Kidney (tissue), 22 donors: ENCODE measurements at places on chromosomes 7 and 10. TPM values are rescaled to one million over a fixed set of nuclear protein-coding genes. Genes with fewer than 3 reads are reported as not detected.

OR2A1 gene
- not detected for total RNA-seq

- no peaks in the 10 kb centered on the region for H3K27me3 ChIP-seq
- H3K36me3 ChIP-seq = peaks cover 11% of the 10 kb centered on the region
- H3K4me1 ChIP-seq = no peaks in the 10 kb centered on the region
- no peak overlapping the region for H3K27ac ChIP-seq
These were observed 26.4 kb downstream of the SLC35B4 start for GRCh38 chr7:134290286-134290685.

DNA sequence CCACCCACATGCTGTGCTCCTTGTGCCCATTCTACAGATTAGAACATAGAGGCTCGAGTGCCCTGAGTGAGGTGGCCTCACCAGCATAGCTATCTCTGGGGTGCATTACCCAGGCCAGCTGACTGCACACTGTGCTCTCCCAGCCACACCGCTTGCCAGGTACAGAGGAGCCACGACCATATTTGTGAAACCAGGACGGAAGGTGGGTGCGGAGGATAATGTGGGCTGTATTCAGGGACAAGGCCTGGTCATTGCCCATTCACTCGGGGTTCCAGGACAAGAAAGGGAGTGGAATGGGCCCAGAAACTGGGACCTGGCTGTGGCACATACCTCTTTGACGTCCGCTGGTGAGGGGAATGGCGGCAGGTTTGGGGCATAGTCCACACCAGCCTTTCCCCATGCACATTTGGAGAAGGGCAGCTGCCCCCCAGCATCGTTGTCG lies 236.0 kb downstream of the TNS3 start:
- H3K4me1 ChIP-seq = no peaks in the 10 kb centered on the region
- no peak for DNase-seq
- H3K4me3 ChIP-seq = no peak overlapping the region

DNA sequence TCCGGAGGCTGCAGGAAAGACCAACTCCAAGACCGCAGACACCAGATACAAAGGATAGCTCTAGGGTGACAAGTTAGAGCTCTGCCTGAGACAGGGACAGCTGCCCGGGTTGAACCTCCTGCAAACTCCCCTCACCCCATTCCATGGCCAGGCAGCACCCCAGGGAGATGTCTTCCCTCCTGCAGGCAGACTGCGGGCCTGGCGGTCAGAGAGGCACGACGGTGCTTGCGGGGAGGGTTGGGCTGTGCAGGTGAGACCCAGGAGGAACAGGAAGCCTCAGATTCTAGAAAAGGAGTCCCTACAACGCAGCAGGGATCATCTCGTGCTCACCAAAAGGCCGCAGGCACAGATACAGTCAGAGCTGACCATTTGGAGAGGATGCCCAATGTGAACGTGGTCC lies 34.6 kb downstream of the CARD11 start:
- no peak overlapping the region for H3K27ac ChIP-seq
- no peak overlapping the region for H3K4me3 ChIP-seq
- no peaks in the 10 kb centered on the region for H3K4me1 ChIP-seq
- no peaks in the 10 kb centered on the region for H3K36me3 ChIP-seq
- DNase-seq = no peak

- H3K4me3 ChIP-seq = no peak overlapping the region
- H3K36me3 ChIP-seq = no peaks in the 10 kb centered on the region
- no peaks in the 10 kb centered on the region for H3K4me1 ChIP-seq
- DNase-seq = no peak
These were observed 14.7 kb upstream of the ADAM12 start for GRCh38 chr10:126402721-126403695.

- H3K27me3 ChIP-seq = no peaks in the 10 kb centered on the region
- H3K4me1 ChIP-seq = peaks cover 37% of the 10 kb centered on the region
- no peaks in the 10 kb centered on the region for H3K36me3 ChIP-seq
- no peak overlapping the region for H3K4me3 ChIP-seq
These were observed 109.1 kb upstream of the PPIF start for GRCh38 chr10:79238158-79238520.

GRCh38 chr10:106957823-106958588 lies 206.5 kb downstream of the SORCS1 start:
- H3K27me3 ChIP-seq = no peaks in the 10 kb centered on the region
- peaks cover 20% of the 10 kb centered on the region for H3K4me1 ChIP-seq
- H3K27ac ChIP-seq = peak overlapping the region; percentile 75
- H3K4me3 ChIP-seq = peak overlapping the region; percentile 30
- no peaks in the 10 kb centered on the region for H3K36me3 ChIP-seq

DNA sequence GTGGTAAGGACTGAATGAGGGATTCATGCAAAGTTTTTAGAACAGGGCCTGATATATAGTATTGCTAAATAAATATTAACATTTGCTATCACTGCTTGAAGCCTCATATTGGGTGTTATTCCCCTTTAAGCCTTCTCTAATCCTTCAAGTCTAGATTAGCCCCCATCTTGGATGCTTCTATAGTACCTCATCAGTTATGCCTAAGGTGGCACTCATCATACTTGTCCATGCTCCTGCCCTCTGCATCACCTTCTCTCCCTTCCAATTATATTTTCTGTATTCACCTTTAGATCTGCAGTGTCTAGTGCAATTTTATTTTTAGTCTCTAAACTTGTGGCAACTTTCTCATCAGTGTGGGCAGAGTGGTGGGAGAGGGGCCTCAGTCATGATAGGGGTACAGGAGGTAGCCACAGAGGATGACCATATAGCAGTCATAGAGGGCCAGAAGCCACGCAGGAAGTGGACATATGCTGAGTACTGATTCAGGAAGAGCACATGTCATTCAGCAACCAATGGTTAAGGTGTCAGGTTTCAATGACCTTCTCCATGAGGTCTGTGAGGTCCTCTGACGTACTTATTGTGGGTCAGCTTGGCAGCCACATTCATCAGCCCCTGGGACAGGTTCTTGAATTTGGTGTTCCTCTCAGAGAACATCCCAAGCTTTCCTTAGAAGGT lies 2.5 kb downstream of the ENTPD1 start:
- H3K27ac ChIP-seq = no peak overlapping the region
- no peak for DNase-seq
- H3K36me3 ChIP-seq = no peaks in the 10 kb centered on the region
- H3K4me3 ChIP-seq = no peak overlapping the region
- no peaks in the 10 kb centered on the region for H3K27me3 ChIP-seq
- H3K4me1 ChIP-seq = no peaks in the 10 kb centered on the region

DNA sequence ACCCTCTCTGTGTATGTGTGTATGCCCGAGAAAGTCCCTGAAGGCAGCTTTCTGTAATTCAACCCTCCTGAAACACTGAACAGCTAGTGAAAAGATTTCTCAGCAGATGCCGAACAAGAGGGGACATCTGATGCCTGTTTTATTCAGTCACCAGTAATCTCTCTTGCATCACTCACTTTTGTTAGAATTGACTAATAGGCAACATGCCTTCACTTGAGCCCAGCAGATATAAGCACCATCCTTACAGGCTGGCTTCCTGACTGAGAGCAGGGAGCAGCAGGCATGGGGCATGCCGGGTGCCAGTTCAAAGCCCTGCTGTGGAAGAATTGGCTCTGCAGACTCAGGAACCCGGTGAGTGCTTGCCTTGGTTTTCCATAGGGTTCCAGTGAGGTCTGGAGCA lies at the start of gene ABCA13:
ABCA13 (plus strand) TSS at position 257 of the 400 bp plus-strand sequence; CDS start at position 283, 26 bp downstream.
- no peaks in the 10 kb centered on the region for H3K36me3 ChIP-seq
- no peak within 1 kb of the TSS for H3K27ac ChIP-seq
- H3K4me1 ChIP-seq = no peaks in the 10 kb centered on the region
- no peaks in the 10 kb centered on the region for H3K27me3 ChIP-seq
